ENCODE measurements at places on chromosomes 3 and 15. TPM values are rescaled to one million over a fixed set of nuclear protein-coding genes. Genes with fewer than 3 reads are reported as not detected.

Gene LEKR1
- total RNA-seq: 1.9 TPM

Gene ULK4
- 9.5 TPM for total RNA-seq

Gene MLF1
- 3.6 TPM for total RNA-seq

Gene IQCF5
- total RNA-seq: not detected

Gene CKMT1A
- 215 TPM for total RNA-seq

Gene A4GNT
- not detected for total RNA-seq

Gene CRYBG3
- 14.5 TPM for total RNA-seq

Gene SLC22A13
- total RNA-seq: 0.84 TPM

Gene GOLGA8O
- total RNA-seq: 0.60 TPM

Gene NR1I2
- total RNA-seq: 62.9 TPM

Gene CCNB2
- 8.7 TPM for total RNA-seq

Gene SKOR1
- total RNA-seq: 0.34 TPM

Gene SNTN
- total RNA-seq: not detected

Gene KLHL40
- not detected for total RNA-seq

Gene ASB14
- total RNA-seq: not detected

Gene PAQR5
- 82.6 TPM for total RNA-seq
